Osteoblast (primary cell): ENCODE measurements at places on chromosomes 7 and 10.

- DNase-seq = peak; percentile 61
Observed at GRCh38 chr10:114771749-114772148, 49.8 kb upstream of the FHIP2A start.

DNA sequence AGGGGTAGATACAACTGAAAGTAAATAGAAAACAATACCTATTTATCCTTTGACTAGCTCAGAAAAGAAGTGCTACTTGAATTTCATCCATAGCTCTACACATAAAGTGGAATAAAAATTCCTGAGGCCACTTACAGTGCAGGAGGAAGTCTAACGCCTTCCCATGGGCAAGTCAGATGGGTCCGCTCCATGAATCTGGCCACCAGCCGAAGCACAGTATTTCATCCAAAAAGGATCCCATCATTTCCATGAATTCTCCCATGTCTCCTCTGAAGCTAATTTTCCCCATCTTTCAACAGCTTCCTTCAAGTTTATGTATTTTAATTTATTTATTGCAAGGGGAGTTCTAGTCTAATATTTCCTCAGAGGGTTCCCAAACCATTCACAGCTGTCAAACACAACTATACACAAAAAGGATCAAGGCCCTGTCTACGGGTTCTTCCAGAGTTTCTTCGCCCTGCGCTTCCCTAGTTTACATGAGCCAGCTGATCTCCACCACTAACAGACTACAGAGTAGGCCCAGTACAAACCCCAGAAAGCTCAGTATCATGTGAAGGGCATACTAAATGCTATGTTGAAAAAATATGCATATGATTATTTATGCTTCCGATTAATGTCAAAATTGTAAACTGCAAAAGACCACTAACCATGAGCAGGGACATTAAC is 184.7 kb downstream of the DOCK4 start:
- peak; percentile 32 for DNase-seq

DNA sequence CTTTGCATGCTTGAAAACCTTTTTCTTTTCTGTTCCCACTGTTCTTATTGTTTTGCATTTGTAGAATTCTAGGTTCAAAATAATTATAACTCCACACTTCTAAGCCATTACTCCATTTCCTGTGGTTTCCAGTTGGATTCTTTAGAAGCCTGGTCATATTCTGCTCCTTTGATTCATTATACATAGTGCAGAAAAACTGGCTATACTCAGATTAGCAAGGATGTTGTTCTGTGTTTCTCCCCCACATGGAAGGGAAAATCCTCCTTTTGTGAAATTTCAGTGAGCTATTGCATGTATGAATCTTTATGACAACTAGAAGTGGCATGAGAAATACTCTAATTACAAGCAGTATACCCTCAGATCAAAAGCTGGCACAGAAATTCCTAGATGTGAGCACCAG is 79.5 kb downstream of the SLC13A1 start:
- DNase-seq = no peak

GRCh38 chr7:28725045-28725642 is 233.0 kb downstream of the TRIL start:
- DNase-seq = no peak

- no peak for DNase-seq
Observed at GRCh38 chr7:127816354-127817190, 164.6 kb downstream of the SND1 start.

DNA sequence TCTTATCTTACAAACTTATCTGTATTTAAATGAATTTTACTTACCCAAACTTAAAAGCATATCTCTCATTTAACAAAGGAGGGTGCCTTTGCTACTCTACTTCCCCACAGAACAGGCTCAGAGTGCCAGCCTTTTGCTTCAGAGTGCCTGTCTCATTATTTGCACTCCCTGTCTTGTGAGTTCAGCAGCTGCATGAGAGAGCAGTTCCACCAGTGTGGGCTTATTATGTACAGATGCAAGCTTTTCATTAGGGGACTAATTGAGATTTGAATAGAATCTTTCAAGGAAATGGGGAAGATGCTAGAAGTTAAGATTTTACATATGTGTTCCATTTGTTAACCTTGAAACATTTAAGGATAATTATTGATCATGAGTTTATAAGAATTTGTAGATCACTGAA is 310.2 kb upstream of the LRRN3 start:
- no peak for DNase-seq

- DNase-seq = no peak
Observed at GRCh38 chr7:114663502-114663901, 248.9 kb downstream of the FOXP2 start.

DNA sequence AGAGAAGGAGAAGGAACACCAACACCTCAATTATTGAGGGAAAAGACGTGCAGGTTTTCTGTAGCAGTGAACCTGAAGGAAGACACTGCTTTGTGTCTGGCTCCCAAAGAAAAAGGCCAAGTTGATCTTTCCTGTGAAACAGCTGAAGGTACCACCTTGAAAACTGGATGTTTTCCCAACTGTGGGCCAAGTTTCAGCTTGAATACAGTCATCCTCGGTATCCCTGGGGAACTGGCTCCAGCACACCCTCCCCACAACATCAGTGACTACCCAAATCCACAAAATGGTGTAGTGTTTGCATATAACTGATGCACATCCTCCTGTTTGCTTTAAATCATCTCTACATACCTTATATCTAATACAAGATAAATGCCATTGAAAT is 297.0 kb upstream of the PITRM1 start:
- DNase-seq = no peak

DNA sequence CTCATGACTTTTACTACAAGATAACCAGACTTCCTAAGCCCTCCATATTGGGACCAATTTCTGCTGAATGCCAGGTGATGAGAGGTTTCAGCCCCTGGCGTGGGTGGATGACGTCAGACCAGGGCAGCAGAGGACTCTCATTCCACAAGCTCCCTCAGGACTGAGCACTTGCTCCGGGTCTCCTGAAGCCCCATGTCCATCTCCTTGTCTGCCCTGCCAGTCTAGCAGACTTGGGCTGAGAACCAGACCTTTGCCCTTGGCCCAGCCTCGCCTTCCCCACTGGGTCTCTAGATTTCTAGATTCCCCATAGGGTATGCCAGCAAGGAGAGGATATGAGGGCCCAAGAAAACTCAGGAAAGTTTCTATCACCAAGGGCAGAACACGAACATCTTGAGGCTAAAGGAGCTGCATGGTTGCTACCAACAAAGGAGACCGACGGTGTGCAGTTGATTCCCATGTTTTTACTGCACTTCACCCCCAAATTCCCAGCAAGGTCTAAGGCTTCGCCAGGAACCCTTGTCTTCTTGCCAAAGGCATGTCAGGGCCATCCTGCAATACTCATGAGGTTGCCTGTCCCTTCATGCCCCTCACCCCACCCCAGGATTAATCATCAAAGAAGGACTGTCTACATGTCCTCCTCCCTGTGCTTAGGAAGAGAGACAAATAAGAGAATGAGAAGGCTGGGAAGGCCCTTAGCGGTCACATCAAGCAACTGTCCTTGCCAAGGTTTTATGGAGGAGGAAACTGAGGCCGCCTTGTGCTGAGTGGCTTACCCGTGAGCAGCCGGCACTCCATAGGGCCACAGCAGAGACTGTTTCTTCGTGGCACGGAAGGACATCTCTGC is 96.5 kb upstream of the MACROH2A2 start:
- peak; percentile 69 for DNase-seq

GRCh38 chr7:27082171-27082570 is 13.6 kb downstream of the HOXA1 start:
- no peak for DNase-seq

DNA sequence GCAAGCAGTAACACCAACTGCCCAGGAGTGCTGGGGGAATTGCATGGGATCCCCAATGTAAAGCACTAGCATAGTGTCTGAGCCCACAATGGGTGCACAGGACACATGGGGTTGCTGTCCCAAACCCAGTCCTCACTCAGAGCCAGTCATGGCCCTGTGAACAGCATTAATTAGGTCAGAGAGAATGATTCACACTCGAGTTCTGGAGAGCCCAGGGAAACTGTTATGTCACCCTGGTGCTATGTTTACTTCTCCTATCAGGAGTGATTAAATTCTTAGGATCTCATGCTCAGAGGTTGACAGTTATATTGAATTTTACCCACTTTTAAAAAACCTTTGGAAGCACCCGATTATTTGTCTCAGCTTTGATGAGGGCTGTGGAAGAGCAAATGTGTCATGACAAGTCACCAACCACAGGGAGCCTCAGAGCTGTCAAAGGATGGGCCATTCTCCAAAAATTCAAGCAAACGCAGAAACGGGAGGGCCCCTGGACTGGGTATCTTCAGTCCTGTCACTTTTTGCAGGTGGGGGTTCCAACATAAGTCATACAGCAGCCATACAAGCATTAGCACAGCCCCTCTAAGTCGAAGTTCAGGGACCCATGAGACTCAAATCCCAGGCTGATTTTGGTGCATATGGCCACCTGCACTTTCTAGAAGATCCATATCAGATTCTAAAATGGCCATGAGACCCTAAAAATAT is 1.3 kb upstream of the RASSF4 start:
- peak; percentile 93 for DNase-seq

- DNase-seq = peak; percentile 60
Observed at GRCh38 chr7:106415433-106415832, 130.7 kb upstream of the NAMPT start.

- no peak for DNase-seq
Observed at GRCh38 chr7:95470452-95470851, 15.3 kb upstream of the ASB4 start.

- DNase-seq = no peak
Observed at GRCh38 chr7:113263749-113264148, 145.4 kb upstream of the SMIM30 start.

DNA sequence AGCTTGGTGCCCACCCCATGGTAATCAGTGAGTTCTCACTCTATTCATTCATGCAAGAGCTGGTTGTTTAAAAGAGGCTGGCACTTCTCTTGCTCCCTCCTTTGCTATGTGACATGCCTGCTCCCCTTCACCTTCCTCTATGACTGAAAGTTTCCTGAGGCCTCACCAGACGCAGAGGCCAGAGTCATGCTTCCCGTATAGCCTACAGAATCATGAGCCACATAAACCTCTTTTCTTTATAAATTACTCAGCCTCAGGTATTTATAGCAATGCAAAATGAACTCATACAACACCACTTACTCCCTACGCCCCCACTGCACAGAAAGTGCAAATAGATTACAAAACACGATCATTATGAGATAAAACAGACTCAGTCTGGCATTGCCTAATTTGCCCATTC is 39.0 kb downstream of the SEC61G start:
- no peak for DNase-seq

DNA sequence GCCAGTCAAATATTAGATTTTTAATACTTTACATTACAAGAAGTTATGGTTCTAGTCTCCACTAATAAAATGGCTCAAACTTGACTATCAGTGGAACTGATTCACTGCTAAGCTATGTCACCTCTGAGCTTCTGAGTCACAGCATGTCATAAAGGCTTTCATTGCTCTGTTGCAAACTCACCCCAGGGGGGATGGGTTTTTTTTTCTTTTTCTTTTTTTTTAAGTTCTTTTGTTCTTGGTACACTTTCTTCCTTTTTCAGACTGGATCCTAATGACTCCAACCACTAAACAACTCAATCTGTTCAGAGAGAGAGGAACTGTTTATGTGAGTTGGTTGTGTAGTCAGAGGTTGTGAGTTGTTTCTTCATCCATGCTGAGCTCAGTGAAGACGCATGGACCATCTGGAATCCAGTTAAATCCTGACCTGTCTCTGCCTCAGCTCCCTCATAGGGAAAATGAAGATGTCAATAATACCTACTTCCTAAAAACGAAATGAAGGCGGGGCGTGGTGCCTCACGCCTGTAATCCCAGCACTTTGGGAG is 11.0 kb downstream of the MYOF start:
- DNase-seq = peak; percentile 92

DNA sequence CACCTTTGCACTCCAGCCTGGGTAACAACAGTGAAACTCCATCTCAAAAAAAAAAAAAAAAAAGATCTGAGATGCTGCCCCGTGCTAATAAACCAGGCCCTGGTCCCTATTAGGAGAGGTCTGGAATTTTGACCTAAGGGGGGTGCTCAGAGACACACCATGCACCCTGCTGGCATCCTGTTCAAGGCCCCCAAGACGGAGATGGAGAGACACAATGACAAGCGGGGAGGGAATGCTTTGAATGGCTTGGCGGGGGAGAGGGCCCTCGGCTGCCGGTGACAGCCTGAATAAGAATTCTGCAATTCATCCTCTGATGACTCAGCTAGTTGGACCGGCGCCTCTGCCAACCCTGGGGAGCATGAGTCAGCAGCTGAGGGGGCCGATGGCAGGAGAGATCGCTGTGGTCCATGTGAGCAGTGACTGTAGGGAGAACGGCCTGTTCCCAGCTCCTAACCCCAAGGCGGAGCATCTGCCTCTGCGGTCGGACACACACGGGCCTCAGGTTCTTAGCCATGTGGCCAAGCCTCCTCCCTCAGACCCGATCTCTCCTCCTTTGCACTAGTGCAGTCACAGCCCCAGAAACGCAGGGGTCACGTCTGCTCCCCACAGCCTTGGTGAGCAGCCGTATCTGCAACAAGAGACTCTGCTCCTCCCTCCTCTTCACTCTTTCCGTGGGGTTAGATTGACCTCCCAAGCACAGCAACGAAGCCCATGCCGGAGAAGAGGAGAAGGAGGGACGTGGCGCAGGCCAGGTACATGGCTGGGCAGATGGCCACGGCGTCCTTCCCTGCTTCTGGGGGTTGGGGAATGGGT is 14.9 kb downstream of the TRIM56 start:
- DNase-seq = peak; percentile 96

DNA sequence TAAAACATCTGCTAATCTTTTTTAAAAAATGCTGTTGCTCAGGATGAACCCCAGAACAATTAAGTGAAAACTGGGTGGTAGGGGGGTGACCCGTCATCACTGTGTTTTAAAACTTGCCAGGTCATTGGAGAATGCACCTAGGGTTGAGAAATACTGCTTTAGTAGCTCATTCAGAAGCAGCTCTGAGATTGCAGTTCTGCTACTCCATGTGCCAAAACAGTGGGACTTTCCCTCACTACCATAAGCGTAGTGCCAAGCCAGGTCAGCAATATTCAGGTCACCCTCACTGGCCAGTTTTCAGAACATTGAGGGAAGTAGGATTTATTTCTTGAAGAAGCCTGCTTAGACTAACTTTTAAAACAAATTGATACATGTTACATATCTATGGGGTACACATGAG is 5.2 kb downstream of the STEAP2 start:
- DNase-seq = no peak

- no peak for DNase-seq
Observed at GRCh38 chr10:6525599-6526165, 54.4 kb downstream of the PRKCQ start.

DNA sequence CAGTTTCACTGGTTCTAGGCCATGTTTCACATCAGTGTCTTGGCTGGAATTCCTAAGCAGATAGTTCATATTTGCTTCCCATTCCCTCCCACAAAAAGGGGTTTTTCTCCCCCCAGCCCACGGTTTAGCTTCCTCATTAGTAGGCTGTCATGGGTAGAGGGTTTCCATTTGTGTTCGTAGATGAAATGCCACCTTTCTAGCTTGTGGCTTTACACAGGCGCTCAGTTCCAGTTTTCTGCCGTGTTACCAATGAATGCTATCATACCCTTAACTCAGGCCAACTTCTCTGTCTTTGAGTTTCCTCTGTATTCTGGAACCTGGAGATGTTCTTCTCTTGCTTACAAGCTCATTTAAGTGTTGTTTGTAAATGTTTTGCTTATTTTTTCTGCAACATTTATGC is 26.8 kb downstream of the CALD1 start:
- no peak for DNase-seq

- peak; percentile 100 for DNase-seq
Observed at GRCh38 chr7:2527505-2528467, 8.2 kb downstream of the LFNG start.

GRCh38 chr10:79055100-79055782 is 13.5 kb upstream of the ZMIZ1 start:
- DNase-seq = peak; percentile 73
